ENCODE measurements at places on chromosomes 2 and 18.

DNA sequence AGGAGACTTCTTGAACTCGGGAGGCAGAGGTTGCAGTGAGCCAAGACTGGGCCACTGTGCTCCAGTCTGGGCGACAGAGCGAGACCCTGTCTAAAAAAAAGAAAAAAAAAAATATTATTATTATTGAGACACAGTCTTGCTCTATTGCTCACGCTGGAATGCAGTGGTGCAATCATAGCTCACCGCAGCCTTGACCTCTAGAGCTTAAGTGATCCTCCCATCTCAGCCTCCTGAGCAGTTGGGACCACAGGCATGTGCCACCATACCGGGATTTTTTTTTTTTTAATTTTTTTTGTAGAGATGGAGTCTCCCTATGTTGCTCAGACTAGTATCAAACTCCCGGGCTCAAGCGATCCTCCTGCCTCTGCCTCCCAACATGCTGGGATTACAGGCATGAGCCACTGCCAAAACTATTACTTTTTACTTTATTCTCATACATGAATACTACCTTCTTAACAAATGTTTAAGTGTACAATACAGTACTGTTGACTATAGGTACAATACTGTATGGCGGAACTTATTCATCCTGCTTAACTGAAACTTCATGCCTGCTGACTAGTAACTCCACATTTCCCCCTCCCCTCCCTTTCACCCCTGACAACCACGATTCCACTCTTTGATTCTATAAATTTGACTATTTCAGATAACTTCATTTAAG is 15.5 kb downstream of the FBXO11 start:
- DNase-seq, result no peak

- no peak for DNase-seq
Measured at GRCh38 chr18:12048010-12048826, 45.4 kb upstream of the ANKRD62 start.

- no peak for DNase-seq
Measured at GRCh38 chr2:31075431-31075830, 62.8 kb downstream of the GALNT14 start.

DNA sequence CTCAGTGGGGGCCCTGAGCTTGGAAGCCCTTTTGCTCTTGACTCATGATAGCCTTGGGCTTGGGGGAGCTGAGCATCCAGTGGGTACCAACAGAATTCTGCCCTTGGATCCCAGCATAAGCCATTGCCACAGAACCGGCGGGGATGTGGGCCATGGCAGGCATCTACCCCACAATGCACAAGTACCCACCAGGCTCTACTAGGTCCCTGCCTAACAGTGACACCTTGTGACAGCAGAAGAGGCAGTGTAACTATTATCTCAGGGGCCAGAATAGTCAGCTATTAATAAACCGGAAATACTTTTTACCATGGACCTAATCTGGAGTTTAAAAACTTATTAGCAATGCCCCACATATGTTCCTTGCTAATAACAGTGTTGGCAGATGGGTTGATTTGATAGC is 397.2 kb downstream of the TMEM182 start:
- DNase-seq, result no peak

DNA sequence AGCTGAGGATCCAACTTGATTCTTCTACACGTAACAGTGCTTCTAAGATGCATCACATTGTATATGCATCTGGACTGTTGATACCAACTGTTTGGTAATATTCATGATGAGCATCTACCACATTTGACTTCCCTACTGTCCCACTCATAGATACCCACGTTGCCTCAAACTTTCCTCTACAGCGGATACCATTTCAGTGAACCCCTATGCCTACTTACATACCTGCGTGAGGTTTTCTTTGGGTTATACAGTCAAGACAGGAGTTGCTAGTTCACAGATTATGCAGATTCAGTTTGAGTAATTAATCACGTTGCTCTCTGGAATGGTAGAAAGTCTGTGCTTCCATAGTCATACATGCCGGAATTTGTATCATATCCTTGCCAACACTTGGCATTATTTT is 40.0 kb downstream of the EPC2 start:
- no peak for DNase-seq

GRCh38 chr2:133985563-133985962 is 268.3 kb upstream of the MGAT5 start:
- no peak for DNase-seq

- no peak for DNase-seq
Measured at GRCh38 chr2:151098841-151099240, 162.8 kb downstream of the RBM43 start.

DNA sequence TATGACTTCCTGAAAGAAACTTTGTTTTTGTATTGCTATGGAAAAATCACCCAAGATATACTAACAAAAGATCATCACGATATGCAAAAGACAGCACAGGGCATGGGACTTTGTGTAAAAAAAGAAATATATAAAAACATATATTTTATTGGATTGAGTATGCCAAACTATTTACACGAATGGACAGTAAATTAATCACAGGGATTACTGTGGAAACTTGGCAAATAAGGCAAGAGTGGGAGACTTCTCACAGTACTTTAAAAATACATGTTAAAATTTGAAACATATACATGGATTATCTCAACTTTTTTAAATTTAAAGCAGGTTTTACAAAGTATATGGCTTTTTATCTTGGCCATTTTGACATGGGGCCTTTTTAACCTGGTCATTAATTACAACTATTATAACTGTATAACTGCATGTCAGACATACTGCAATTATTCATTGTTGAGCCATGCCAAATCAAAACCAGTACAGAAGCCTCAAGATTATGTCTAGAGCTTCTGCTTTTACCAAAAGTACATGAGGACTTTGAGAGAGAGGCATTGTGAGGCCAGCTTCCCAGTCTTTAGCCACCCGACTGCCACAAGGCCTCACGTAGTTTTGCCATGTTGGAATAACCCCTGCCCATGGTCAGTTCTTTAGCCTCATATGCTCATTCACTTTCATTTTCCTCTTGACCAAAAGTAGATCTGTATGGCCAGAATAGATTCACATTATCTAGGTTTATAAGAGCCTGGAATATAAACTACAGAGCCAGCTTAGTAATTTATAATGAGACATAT is 419.8 kb downstream of the SETBP1 start:
- no peak for DNase-seq

GRCh38 chr2:24304631-24305030 is 55.7 kb downstream of the ITSN2 start:
- DNase-seq, result no peak

GRCh38 chr2:154428022-154428421 is 270.5 kb upstream of the KCNJ3 start:
- DNase-seq, result no peak

DNA sequence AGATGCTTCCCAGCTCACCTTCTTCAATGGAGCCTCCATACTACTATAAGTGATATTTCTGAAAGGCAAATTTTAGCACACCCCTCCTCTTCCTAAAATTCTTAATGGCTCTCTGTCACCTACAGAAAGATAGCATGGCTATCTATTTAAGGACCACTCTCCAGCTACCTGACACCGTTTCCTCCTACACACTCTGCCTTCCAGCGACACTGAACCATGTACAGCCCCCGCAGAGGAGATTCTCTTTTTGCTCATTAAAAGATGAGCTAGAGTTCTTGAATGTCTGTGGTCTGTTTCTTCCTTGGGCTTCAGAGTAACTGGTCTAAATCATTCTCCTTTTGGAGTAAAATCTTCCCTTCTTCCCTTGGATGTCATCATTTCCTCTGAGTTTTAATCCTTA is 38.4 kb upstream of the GAREM1 start:
- DNase-seq, result no peak

DNA sequence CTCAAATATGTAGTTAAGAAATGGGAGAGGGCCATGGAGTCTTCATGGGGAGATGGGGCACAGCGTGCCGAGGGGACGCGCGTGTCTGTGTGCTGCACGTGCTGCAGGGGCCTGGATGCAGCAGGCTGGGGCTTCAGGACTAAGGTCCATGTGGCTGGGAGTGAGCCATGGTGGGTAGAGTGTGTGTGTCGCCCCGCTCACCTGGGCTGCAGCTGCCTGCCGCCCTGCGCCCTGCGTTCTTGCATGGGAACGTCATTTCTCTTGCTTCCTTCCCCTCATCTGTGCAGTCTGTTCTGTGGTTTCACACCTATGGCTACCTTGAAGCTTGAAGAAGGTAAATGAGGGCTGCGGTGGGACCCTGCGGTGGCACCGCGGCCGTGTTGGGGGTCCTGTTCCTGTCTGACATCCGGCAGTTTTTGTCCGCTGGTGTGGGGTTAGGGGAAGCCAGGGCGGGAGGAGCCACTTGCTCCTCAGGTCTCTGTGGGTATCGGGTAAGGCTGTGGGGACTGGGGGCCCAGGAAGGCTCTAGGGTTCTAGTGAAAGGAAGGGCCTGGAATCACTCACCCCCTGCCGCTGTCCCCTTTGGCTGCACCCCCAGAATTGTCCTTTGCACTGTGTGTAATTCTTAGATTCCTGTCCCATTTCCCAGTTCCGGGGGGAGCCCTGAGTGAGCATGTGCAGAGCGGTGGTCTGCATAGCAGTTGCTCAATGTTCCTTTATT is 54.1 kb upstream of the HS6ST1 start:
- no peak for DNase-seq

- DNase-seq, result no peak
Measured at GRCh38 chr2:185381631-185382030, 357.0 kb upstream of the FSIP2 start.

GRCh38 chr18:35478520-35479435 is 19.0 kb downstream of the INO80C start:
- peak; percentile 61 for DNase-seq

DNA sequence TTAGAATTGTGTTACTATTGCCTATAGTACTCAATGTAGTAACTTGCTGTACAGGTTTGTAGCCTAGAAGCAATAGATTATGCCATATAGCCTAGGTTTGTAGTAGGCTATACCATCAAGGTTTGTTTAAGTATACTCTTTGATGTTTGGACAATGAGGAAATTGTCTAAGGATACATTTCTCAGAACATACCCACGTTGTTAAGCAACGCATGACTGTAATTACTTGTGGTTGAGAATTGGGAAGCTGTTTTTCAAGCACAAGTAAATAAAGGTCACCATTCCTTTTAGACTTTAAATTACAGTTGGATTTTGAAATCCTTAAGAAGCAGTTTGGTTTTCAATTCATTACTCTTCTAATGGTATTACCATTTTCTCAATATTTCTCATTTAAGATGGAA is 89.8 kb upstream of the KCNH7 start:
- no peak for DNase-seq

DNA sequence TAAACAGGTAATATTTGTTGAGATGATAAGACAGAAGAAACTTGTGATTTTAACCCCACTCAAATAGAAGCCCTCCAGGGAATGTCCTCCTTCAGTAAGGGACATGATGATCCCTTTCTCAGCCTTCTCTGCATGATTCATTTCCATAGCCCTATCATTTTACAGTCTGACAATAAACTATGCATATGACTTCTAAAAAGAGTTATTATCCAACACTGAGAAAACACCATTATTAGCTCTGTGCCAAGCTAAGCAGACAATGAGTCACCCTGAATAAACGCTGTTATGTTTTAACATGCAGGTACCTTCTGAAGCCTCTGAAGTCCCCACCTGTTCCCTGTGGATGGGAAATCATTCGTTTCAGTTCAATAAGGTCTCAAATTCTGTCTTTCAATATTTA is 54.7 kb downstream of the DTNB start:
- no peak for DNase-seq

DNA sequence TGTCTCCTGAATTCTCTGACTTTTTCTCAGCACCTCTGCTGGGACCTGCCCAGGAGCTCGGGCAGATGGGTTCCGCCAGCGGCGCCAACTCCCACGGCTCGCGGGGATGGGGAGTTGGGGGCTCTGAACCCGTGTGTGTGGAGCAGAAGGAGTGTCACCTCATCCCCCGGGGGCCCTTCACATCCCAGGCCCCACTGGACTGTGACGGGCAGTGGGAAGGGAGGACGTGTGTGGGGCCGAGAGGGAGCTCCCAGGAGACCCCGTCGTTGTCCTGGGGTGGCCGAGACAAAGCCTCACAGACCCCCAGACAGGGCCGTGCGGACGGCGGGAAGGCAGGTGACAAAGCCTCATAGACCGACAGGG is 130.0 kb upstream of the CTDP1 start:
- no peak for DNase-seq

DNA sequence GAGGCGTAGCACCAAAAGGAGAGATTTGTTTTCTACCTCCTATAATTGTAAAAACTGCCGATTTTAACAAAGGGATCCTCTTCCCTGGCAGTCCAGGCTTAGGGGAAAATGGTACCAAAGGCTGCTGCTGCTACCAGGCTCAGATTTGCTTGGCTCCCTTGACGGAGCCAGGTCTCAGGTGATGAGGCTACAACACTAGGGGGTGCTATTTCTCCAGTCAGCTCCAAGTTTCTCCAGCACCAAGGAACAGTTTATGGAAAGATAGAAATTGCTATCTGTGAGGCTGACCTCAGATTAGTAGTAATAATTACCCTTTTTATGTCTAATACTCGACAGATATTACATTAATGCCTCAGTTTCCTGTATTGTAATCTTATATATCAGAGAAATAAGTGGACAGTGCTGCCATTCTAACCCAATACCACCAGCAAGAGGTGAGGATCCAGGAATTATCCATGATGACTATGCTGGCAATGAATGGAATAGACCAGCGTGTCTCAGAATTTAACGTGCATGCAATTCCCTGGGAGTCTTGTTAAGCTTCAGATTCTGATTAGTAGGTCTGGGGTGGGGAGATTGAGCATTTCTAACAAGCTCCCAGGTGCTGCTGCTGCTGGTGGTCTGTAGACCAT is 111.3 kb downstream of the ESCO1 start:
- peak; percentile 34 for DNase-seq

GRCh38 chr2:212990697-212991096 is 160.7 kb downstream of the IKZF2 start:
- no peak for DNase-seq

DNA sequence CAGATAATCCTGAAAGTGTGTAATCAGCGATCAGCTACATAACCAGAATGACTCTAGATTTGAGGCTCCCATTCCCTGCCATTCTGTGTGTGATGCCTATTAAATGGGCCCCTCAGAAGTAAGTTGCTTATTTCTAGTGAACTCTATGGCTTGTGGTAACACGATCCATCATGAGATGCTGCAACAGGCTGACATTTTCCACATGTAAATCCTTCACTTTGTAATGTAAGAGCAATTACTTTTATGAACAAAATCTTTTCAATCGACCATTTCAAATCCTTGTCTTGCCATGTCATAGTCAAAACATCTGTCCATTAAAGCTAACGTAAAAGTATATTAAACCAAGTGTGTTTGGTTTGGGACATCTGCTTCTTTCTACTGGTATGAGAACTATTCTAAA is 175.9 kb upstream of the ETAA1 start:
- DNase-seq, result no peak

DNA sequence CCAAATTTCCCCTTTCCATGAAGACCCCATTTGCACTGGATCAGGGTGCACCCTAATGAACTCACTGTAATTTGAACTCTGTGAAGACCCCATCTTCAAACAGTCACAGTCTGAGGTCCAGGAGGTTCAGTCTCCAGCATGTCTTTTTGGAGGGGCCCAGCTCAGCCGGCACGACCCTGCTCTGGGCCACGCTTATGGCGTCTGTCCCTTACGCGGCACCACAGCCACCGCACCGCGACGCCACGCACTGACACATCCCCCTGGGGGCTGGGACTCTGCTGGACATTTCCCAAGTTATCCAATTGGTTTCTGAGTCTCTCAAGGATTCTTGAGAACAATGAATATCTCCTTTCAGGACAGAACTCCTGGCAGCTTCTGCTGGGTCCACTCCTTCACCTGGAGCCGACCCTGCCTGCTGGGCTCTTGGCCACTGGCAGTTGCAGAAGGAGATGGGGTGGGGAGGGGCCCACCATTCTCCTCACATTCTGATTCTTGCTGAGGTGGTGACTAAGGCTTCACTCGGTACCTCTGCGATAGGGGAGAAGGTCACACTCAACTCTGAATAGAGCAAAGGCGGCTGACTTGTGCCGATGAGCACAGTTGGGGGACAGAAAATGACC is 124.0 kb downstream of the RTP5 start:
- DNase-seq, result no peak

GRCh38 chr2:217360781-217361482 is 501.1 kb upstream of the TNP1 start:
- peak; percentile 93 for DNase-seq

Data from thyroid gland (tissue), 4 donors.